ENCODE measurements at places on chromosomes 7 and 10.

GRCh38 chr10:117345143-117345542, 30.1 kb downstream of the PDZD8 start:
- no peak for DNase-seq

DNA sequence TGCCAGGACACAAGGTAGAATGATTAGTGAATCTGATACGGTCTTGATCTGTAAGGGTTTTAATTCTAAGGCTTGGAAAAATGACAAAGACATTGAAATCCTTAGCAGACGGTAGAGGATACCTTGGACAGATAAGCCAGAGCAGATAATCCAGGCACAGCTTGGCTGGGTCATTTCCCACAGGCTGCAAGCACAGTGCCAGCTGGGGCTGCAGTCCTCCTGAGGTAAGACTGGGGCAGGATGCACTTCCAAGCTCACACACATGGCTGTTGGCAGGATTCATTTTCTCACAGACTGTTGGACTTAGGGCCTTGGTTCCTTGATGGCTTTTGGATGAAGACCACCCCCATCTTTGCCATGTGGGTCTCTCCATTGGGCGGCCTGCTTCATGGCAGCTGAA, 63.2 kb upstream of the BMPER start:
- no peak for DNase-seq

- DNase-seq: no peak
These were observed 196.7 kb downstream of the ANK3 start for GRCh38 chr10:60192946-60193345.

DNA sequence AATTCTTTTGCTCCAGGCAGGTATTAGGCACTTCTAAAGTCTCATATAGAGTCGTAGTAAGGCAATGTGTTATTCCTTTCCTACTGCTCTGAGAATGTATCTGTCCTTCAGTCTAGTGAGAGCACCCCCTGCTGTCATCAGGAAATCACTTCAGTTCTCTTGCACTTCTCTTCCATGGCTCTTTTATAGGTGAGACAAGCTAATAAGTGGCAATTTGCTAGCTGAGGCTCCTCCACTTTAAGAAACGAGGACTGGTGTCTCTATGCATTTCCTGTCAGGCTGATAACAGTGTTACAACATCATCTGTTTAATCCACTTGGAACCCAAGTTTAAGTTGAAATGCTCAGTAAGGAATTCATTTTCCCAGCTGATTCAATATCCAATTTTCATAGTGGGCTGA, 350.6 kb downstream of the TFEC start:
- no peak for DNase-seq

- no peak for DNase-seq
These were observed 6.2 kb downstream of the ATP6V0E2 start for GRCh38 chr7:149879766-149880637.

DNA sequence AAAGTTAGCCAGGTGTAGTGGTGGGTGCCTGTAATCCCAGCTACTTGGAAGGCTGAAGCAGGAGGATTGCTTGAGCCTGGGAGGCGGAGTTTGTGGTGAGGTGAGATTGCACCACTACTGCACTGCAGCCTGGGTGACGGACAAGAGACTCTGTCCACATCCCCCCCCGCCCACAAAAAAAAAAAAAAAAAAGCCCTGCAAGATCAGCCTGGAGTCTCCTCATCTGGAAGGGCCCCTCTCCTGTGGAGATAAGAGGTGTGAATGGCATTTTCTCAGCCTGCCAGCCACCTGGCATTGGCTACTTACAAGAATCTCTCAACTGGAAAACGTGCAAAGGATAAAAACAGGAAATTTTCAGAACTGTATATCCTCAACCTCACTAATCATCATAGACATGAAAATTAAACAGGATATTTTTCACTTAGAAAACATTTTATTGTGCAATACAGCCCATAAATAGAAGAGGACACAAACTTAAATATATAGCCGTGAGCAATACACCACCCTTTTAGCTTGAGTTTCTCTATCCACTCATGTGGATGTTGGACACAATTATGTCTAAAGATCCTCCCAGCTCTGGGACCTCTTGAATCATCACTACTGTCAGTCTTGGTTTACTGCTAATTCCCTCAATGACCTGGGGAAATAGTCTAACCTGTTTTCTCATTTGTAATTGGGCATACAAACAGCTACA, 11.3 kb upstream of the TSPAN15 start:
- DNase-seq: no peak

DNA sequence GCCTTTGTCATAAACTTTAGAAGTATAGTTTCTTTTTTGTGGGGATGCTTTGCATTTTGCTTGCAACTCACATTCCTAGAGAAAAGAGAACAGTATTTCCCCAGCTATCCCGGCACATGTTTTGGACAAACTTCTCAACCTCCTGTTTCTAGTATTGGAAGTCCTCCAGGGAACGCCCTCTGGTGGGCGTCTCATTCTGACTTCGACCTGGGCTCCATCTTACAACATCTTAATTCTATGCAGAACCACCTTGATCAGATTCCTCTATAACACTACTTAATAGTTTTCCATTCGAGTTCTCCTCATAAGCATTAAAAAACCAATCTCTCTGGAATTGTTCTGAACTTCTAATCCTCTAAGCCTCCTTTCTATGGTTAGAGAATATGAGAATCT, 139.5 kb upstream of the FZD8 start:
- no peak for DNase-seq

DNA sequence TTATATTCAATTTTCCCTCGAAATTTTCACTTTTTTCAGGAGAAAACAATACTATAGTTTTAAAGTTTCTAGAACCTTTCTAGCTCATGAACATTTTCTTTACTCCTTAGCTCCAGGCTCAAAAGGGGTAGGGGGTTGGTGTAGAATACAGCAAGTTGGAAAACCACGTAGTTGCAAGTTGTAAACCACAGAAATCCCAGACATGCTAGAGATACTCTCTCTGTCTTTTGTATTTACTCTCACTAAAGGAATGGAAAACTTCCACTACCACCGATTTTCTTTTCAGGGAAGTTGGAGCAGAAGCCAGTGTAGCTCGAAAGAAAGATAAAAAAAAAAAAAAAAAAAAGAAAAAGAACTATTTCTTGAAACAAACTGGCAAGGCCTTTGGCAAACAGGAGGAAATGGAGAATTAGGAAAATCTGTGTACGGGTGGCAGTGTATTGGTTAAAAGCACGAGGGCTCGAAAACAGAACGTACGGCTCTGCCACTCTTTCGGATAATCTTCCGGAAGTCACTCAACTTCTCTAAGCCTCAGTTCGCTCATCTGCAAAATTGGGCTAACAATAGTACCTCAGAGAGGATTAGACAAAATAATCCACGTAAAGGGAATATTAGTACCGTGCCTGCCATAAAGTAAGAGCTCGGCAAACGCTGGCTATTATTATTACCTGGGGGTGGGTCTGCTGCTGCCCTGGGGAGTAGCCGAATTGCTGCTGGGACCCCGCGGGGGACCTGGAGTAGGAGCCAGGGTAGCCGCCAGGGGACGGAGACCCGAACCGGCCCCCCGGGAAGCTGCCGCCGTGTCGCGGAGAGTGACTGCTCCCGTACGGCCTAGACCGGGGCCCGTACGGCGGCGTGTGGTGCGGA, 628 bp downstream of the MPLKIP start:
- no peak for DNase-seq

DNA sequence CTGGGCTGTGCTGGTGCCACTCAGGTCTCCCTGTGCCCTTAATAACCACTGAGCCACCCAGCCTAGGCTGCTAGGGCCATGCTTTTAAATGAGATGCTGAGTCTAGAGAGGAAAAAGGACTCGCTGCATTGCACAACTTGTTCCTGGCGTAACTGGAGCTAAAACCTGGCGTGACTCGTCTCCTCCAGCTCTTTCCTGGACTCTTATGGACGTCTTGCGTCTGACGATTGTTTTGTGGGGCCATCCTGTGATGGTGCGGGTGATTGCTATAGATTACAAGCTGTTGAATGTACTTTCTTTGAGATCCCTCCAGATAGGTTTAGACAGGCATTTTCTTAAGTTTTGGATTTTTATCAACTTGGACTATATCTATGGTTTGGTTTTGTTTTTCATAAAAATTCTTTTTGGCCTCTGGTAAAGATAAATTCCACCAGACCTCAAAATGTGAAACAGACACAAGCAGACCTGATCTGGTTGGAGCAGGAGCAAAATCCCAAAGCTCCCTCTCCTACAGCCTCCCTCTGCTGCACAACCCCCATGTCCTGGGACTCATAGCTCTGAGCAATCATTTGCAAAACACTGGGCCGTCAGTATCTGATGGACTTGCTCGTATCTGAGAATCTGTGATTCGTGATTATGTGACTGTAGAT, 230.3 kb downstream of the ARHGAP12 start:
- no peak for DNase-seq

DNA sequence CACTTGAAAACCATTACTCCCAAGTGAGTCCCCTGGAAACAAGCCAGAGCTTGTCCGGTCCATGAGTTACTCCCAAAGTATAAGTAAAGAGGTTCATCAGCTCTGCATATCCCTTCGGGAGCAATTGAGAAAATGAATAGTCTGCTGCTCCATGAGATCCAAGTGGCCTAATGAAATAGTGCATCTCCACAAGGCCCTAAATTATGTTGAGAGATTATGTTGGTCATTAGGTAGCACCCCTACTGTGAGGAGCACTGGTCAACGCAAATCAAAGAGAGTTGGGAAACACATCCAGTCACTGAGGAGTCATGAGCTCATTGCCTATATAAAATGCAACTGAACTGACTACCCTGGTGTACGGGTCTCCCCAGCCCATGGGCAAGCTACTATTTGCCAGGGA, 205.5 kb upstream of the AOAH start:
- DNase-seq: no peak

- no peak for DNase-seq
These were observed 283.0 kb upstream of the KLF6 start for GRCh38 chr10:4067931-4068561.

GRCh38 chr10:34593930-34594329, 221.2 kb downstream of the PARD3 start:
- DNase-seq: no peak

DNA sequence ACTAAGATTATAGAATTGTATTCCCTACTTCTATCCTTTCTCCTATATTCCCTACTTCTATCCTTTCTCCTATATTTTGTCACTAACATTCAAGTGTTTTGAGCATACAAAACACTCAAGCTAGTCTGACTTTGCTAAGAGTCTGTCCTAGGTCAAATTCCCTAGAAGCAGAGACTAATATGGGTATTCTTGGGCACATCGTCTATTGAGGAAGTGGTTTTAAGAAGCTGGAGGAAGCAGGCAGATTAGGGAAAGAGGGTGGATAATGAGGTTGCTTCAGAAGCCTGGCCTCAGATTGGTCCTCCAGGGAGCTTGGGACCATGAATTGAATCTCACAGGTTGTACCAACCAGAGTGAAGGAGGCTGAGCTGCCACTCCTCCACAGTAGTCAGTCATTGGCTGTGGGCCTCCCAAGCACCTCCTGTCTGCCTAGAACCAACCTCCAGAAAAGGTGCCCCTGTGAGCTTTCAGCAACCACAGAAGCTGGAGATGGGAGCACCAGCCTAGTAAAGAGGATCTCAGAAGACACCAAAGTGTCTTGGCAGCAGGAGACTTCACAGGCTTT, 295.9 kb upstream of the PHF14 start:
- no peak for DNase-seq

DNA sequence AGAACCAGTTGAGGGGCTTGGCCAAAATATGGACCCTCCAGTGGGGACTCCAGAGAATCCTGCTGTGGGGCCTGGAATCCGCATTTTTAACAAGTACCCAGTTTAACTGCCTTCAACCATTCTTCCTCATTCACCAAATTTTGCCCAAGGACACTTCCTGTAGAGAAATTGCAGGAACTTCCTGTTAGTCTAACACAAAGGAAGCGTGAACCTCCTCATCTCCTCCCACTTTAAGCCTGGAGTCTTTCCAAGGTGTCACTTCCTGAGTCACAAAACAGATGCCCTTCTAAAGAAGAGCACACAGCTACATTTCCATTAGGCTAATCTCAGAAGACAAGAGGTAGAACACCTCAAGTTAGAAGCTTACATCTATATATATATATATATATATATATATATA, 188.4 kb downstream of the PPP1R17 start:
- DNase-seq: no peak

DNA sequence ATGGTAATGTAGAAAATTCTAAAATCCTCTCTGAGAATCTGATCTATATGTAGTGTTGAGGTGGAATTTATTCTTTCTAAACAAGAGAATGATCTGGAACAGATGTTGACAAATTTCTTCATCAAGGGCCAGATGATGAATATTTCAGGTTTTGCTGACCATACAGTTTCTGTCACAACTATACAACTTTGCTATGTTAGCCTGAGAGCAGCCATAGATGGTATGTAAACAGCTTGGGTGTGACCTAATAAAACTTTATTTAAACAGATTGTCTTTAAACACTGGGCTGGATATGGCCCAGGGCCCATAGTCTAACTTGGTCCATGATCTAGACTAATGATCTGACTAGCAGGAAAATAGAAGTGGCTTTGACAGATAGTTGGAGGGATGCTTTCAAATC, 213.6 kb upstream of the CELF2 start:
- no peak for DNase-seq

DNA sequence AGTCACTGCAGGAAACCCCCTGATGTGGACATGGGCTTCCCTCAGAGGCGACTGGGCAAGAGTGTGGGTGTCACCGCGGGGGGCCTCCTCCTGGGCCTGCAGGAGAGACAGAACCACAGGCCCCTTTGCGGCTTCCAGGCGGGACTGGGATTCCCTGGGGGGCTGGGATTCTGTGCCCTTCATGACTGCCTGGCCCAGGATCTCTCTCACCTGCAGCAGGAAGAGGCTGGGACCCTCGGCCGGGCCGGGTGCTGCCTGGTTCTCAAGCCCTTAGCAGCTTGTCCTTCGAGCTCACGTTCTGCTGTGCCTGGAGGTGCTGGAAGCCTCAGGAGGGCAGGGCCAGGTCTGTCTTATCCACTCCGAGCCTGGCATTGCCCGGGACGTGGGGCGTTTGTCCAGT, 11.8 kb downstream of the SUN1 start:
- DNase-seq: no peak
